ENCODE measurements at places on chromosomes 1 and 21. TPM values are rescaled to one million over a fixed set of nuclear protein-coding genes. Genes with fewer than 3 reads are reported as not detected.
A peak's percentile ranks its signal among the peaks of the same experiment; 100 is the strongest.

Gene RBBP5
- 21.6 TPM for total RNA-seq

Gene KRTAP21-2
- not detected for total RNA-seq

Gene LIN28A
- not detected for total RNA-seq

Gene DISP1
- 2.1 TPM for total RNA-seq

Gene VHLL
- 0.43 TPM for total RNA-seq

DNA sequence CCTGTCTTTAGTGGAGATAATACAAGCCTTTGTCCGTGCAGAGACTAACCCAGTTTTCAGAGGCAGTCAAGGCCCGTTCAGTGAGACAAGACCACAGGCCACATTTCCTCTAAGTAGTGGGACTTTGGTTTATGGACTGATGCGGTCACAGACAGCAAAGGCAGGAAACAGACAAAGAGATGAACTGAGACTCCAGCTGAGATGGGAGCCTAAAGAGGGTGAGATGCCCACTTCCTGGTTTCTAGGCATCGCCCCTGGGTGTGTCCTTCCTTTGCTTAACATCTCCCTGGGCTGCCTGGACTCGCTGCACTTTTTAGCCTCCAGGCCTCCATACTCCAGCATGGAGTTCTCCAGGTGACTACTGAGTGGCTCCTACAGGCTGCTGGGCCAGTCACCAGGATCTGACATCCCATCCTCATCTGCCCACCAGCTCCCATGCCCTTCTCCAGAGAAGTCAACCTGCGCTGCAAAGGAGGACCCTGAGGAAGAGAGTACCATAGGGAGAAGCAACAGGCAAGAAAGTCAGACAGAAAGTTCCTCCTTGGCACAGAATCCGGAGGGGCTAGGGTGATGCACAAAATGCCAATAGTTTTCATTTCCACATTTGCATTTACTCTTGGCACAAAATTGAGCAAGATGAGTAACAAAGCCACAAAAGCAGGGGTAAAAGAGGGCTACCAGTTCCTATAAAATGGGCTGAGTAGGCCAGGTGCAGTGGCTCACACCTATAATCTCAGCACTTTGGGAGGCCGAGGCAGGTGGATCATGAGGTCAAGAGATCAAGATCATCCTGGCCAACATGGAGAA lies 15.1 kb downstream of the THEMIS2 start:
- DNase-seq = peak; percentile 56

DNA sequence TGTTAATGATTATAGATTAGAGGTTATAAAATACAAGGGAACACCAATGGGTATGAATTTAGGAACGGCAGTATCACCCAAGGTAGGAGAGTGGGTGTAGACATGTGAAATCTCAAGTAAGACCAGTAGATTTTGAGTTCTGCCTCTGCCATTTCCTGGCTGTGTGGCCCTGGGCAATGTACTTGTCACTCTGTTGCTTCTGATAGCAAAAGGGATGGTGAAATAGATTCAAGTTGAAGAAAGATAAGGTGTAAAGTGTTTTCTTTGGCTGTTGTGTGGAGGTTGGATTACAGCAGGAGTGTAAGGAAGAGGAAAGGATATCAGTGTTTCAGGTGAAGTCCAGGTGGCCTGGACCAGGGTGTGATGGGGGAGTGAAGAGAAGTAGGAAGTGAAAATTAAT lies 64.3 kb downstream of the ADSS2 start:
- DNase-seq = no peak

GRCh38 chr21:41717573-41718330 lies 49.1 kb downstream of the RIPK4 start:
- DNase-seq = no peak

GRCh38 chr1:99122039-99122438 lies 117.4 kb upstream of the PLPPR5 start:
- DNase-seq = no peak

GRCh38 chr1:51234721-51235425 lies 1.2 kb upstream of the RNF11 start:
- peak; percentile 78 for DNase-seq

GRCh38 chr1:63663301-63663700 lies 70.1 kb downstream of the PGM1 start:
- DNase-seq = no peak
